ENCODE measurements at places on chromosomes 11 and 22.

- no peak for DNase-seq
Measured at GRCh38 chr11:121159741-121160140, 58.7 kb downstream of the TECTA start.

GRCh38 chr11:68935516-68936357, 32.0 kb downstream of the IGHMBP2 start:
- DNase-seq = no peak

DNA sequence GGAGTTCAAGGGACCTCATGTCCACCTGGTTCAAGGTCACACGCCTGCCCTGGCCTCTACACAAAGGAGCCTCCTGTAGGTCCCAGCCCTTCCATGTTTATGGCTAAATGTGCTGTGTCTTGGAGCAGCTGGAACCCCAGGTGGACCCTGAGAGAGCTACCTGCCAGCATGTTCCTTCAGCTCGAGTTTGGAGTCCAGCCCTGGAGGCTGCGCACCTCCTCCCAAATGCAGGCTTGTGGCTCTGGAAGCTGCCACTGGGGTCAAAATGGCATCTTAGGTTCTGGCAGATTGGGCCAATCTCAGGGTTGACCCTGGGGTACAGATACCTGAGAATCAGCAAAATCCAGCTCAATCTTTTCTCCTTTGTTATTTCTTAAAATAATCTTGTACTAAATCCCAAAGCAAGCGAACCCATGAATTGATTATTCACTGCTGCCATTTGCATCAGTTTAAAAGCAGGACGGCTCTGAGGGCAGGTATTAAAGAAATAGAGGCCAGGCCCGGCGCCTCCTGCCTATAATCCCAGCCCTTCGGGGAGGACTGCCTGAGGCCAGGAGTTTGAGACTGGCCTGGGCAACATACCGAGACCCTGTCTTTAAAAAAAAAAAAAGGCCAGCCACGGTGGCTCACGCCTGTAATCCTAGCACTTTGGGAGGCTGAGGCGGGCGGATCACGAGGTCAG, 2.9 kb downstream of the TNFRSF13C start:
- no peak for DNase-seq

- DNase-seq = no peak
Measured at GRCh38 chr11:1116666-1117390, 40.9 kb upstream of the MUC5AC start.

DNA sequence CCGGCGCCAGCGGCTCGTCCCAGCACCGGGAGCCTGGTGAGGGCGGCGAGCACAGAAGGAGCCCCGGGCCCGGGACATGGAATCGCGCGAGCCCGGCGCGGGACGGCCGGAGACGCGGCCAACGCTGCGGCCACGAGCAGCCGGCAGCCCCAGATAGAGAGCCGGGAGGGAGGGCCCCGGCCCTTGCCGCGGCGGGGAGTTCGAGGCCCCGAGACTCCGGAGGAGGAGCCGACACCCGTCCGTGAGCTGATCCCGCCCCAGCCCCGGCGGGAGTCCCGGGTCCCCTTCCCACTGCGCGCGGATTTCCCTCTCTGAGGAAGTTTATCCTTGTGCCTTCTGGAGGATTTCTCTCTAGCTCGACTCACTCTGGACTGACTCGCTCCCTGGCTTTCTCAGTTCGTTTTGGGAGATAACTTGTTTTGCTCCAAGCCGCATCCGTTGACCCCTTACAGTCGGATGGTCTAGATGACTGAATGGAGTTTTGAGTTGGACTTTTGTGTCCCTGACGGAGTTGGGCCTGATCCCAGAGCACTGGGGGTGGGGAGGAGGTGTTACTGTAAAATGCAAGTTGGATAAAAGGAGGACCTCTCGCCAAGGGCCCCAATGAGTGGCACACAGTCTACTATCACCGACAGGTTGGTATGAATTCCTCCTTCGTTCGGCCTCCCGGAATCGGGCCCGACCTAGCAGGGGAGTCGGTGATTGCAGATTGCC, 585 bp downstream of the ARHGEF12 start:
- DNase-seq = no peak

GRCh38 chr11:15157606-15158137, 42.9 kb downstream of the INSC start:
- DNase-seq = no peak

DNA sequence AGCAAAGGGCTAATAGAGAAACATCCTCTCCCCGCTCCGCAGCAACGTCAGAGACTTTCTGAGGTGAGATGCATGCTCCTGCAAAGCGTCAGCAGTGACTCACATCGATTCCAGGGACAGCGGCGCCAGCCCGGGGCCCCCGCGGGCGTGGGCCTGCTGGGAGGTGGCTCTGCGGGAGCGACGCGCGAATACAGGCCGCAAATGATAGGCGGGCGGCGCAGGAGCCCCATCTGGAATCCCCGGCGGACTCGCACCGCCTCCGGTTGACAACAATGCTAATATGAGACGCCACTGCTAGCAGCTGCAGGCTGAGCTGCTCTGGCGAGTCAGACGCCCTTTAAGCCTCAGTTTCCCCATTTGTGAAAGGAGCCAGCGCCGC, 557 bp downstream of the RANGAP1 start:
- DNase-seq = no peak

DNA sequence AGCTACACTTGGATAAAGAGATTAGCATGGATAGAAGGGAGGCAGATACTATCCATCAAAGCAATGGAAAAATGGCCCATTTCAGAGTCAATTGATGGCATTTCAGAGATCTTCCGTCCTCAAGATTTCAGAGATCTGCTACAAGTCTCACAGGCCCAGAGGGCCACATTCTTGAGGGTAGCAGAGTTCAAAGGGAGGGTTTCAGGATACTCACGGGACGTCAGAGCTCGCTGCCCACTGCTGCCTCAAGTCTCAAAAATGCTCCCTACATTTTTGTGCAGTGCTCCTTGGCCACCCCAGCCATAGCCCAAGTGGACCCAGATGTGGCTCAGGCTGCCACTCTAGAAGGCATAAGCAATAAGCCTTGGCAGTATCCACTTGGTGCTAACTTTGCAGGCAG, 24.9 kb downstream of the RTL6 start:
- DNase-seq = no peak

GRCh38 chr22:43396934-43397457, 14.8 kb upstream of the MPPED1 start:
- no peak for DNase-seq

- no peak for DNase-seq
Measured at GRCh38 chr22:40236131-40236665, 58.5 kb downstream of the TNRC6B start.

GRCh38 chr11:110897035-110897434, 184.8 kb upstream of the ARHGAP20 start:
- DNase-seq = no peak

DNA sequence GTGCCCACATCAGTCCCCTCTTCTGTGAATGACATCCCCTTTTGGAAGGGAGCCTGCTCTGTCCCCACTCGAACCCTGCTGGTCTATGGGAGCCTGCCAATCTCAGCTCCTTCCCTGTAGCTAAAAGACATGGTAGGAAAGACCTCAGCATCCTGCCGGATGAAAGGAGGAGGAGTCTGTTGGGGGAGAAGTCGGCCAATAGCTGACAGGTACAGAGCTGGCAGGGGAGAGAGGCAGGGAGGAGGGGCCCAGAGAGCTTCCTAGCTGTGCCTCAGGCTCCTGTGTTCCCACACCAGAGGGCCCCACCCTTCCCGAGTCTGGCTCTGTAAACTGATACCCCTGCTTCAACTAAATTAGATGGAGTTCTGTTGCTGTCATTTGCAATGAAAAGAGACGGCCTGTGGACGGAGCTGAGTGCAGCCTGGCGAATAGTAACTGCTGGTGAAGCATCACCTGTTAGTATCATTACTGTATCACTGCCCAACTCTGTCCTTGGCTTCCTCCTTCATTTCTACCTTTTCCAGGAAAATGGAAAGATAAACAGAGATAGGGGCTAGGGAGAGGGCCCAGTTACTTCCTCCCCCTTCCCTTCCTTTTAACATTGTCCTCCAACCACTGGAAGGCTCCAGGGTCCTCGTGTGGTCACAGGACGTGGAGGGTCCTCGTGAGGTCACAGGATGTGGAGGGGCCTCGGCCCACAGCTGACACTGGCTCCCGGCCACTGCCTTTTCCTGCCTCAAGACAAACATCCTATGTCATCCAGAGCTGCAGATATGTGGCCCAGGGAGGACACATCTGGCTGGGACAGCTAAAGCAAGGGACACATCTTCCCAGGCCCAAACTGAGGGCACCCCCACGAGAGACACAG, 15.1 kb downstream of the FXYD6 start:
- DNase-seq = peak; percentile 80

- DNase-seq = no peak
Measured at GRCh38 chr11:110900426-110900825, 188.2 kb upstream of the ARHGAP20 start.

DNA sequence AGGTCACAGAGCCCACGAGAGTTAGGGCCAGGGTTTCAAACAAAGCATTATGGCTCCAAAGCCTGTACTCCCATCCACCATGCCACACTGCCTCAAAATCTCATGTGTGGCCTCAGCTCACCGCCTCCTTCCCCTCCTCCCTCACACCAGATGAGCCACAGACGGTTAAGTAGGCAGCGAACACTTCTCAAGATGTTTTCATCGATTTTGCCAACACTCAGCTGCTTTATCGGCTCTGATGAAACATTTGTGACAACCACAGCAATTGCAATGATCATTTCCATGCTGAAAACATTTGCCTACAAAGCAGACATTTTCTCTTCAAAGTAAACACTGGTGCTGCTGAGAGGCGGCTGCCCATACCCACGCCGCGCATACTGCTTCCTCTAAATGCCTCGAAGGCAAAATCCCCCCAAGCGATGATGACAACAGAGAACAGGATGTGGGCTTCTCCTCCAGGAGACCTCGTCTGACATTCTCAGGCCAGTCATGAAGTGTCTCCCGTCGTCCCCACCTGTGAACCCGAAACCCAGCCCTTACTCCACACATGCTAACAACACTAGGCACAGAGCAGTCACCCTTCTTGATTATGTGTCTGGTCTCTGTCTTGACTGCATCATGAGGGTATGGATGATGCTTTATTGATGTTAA, 599.2 kb downstream of the SOX6 start:
- DNase-seq = no peak

DNA sequence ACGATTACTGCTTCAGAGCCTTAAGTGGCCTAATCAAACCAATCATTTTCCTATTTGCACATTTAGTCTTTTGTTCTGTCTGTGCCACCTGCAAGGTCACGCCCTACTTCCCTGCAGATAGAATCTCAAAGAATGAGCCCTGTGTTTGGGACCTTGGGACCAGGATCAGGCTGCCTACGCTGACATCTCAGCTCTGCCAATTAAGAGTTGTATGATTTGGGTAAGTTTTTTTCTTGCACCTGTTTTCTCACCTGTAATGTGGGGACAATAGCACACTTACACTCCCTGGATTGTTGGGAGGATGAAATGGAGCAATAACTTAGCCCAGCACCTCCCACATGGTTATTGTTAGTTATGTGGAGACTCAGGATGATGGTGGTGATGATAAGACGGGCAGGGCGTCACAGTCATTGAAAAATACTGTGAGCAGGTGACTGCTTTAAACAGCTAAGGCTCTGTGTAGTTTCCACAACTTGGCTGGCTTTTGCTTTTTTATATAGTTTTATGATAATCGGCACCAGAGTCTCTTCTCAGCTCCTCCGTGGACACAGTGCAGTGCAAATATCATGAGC, 155.0 kb downstream of the ADAMTS15 start:
- no peak for DNase-seq

DNA sequence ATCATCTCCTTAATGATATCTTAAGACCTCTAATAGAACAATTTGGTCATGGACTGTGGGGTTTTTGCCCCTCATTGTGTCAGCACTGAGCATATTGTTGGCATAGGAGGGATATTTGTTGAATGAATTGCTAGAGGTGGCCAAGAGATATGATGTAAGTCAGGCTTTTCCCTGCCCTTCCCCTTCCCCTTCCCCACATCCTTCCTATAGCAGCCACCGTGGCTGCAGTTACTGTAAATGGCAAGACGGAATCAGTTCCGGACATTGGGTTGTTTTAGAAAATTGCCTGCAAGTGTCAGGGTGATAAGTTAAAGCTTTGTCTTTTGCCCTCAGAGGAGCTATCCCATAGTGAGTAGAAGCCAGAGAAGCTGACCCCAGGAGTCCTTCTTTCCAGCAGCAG, 23.0 kb downstream of the LIMK2 start:
- DNase-seq = no peak

GRCh38 chr22:37549704-37550059, 10.6 kb upstream of the CDC42EP1 start:
- no peak for DNase-seq

DNA sequence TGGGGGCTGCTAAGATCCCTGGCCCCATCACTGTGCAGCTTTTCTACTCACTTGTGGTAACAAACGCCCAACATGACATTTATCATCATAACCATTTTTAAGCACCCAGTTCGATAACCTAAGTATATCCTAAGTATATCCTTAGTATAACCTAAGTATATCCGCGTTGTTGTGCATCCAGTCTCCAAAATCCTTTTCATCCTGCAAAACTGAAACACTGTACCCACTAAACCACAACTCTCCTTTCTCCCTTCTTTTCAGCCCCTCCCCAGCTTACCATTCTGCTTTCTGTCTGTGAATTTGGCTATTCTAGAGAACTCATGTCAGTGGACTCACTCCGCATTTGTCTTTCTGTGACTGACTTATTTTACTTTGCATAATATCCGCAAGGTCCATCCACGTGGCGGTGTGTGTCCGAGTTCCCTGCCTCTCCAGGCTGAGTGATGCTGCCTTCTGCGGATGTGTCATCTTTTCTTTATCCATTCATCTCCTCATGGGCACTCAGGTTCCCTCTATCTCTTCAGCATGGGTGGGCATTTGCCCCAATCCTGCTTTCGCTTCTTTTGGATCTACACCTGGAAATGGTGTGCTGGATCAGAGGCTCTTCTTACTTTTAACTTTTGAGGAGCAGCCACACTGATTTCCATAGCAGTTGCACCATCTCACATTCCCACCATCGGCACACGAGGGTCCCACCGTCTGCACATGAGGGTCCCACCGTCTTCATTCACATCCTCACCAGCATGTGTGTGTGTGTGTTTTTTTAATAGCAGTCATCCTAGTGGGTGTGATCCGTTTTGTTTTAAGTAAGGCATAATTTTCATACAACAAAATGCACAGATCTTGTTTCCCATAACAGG, 82.4 kb upstream of the CLDN5 start:
- no peak for DNase-seq

- DNase-seq = no peak
Measured at GRCh38 chr11:83409476-83409875, 123.3 kb upstream of the CCDC90B start.

GRCh38 chr11:72370201-72370600, 64.1 kb downstream of the CLPB start:
- no peak for DNase-seq

GRCh38 chr11:102187416-102188151, 77.3 kb downstream of the YAP1 start:
- no peak for DNase-seq

- no peak for DNase-seq
Measured at GRCh38 chr11:115524572-115524971, 20.4 kb upstream of the CADM1 start.

- DNase-seq = no peak
Measured at GRCh38 chr11:116506263-116506825, 266.4 kb downstream of the BUD13 start.

DNA sequence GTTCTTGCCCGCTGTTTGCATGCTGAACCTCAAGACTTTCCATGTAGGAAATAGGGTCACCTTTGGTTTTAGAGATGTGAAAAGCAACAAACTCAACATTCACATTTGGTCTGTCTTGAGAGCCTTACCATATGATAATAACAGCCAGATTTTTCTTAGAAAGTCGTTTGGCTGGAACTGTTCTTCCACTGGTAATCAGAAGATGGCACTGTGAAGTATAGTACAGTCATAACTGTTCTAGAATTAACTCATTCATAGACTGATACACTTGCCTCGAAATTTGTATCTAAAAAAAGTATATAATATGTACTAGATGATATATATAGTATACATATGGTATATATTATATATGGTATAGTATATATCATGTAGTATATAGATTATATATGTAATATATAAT, 12.3 kb downstream of the LUZP2 start:
- no peak for DNase-seq

All from NCI-H187 treated with DMSO at 0.1 percent for 48 hours (cell line).